ENCODE measurements at places on chromosomes 1 and 21. TPM values are rescaled to one million over a fixed set of nuclear protein-coding genes. Genes with fewer than 3 reads are reported as not detected.
A peak's percentile ranks its signal among the peaks of the same experiment; 100 is the strongest.

DNA sequence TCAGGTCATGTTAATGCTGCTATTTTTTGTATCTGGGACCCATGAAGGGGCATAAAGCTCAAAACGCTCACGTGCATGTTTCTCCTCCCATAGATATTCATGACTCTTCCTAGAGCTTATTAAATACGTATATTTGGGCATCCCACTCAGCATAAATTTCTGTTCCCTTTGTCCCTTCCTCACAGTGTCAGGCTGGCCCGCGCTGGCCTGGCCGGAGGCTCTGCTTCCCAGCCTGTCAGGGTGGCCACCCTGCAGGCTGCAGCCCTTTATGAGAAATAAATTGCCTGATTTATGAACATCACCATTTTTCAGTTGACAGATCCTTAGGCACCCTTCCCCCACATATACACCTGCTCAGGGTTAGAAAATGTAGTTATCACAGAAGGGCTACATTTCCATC lies 44.0 kb upstream of the NTPCR start:
- H3K27ac ChIP-seq: no peak overlapping the region
- no peak for DNase-seq
- no peak overlapping the region for H3K4me3 ChIP-seq
- H3K27me3 ChIP-seq: no peaks in the 10 kb centered on the region

- DNase-seq: no peak
- H3K4me3 ChIP-seq: no peak overlapping the region
- no peak overlapping the region for H3K27ac ChIP-seq
These were observed 89.0 kb downstream of the LIPI start for GRCh38 chr21:14121719-14122118.

DNA sequence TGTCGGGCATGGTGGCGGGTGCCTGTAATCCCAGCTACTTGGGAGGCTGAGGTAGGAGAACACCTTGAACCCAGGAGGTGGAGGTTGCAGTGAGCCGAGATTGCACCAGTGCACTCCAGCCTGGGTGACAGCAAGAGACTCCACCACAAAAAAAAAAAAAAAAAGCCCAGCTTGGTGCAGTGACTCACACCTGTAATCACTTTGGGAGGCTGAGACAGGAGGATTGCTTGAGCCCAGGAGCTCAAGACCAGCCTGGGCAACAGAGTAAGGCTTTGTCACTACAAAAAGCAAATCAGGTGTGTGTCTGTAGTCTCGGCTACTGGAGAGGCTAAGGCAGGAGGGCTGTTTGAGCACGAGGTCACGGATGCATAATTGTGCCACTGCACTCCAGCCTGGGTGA lies 5.0 kb upstream of the H6PD start:
- H3K27ac ChIP-seq: no peak overlapping the region
- H3K4me1 ChIP-seq: peaks cover 12% of the 10 kb centered on the region
- DNase-seq: no peak
- H3K36me3 ChIP-seq: no peaks in the 10 kb centered on the region
- no peaks in the 10 kb centered on the region for H3K27me3 ChIP-seq

GRCh38 chr1:15803380-15803779 lies 4.1 kb downstream of the UQCRHL start:
- H3K27ac ChIP-seq: no peak overlapping the region
- peaks cover 34% of the 10 kb centered on the region for H3K4me1 ChIP-seq
- H3K4me3 ChIP-seq: no peak overlapping the region
- no peaks in the 10 kb centered on the region for H3K36me3 ChIP-seq
- H3K27me3 ChIP-seq: no peaks in the 10 kb centered on the region
- no peak for DNase-seq

DNA sequence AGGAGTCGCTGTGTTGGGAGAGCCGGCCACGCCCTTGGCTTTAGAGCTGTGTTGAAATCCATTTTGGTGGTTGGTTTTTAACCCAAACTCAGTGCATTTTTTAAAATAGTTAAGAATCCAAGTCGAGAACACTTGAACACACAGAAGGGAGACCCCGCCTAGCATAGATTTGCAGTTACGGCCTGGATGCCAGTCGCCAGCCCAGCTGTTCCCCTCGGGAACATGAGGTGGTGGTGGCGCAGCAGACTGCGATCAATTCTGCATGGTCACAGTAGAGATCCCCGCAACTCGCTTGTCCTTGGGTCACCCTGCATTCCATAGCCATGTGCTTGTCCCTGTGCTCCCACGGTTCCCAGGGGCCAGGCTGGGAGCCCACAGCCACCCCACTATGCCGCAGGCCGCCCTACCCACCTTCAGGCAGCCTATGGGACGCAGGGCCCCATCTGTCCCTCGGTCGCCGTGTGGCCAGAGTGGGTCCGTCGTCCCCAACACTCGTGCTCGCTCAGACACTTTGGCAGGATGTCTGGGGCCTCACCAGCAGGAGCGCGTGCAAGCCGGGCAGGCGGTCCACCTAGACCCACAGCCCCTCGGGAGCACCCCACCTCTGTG lies 4.7 kb downstream of the C1orf35 start:
- H3K27me3 ChIP-seq: no peaks in the 10 kb centered on the region
- H3K4me3 ChIP-seq: no peak overlapping the region
- no peaks in the 10 kb centered on the region for H3K4me1 ChIP-seq
- DNase-seq: no peak
- H3K27ac ChIP-seq: no peak overlapping the region
- peaks cover 70% of the 10 kb centered on the region for H3K36me3 ChIP-seq

GRCh38 chr1:166629946-166630345 lies 209.3 kb upstream of the POGK start:
- no peak overlapping the region for H3K4me3 ChIP-seq
- no peaks in the 10 kb centered on the region for H3K36me3 ChIP-seq
- no peak for DNase-seq
- H3K4me1 ChIP-seq: no peaks in the 10 kb centered on the region

- no peaks in the 10 kb centered on the region for H3K36me3 ChIP-seq
- H3K4me1 ChIP-seq: no peaks in the 10 kb centered on the region
- H3K4me3 ChIP-seq: peak overlapping the region; percentile 85
These were observed 1.5 kb downstream of the AK4 start for GRCh38 chr1:65149351-65150107.

GRCh38 chr1:212970085-212970484 lies 19.7 kb downstream of the VASH2 start:
- peak overlapping the region; percentile 97 for H3K27ac ChIP-seq
- H3K27me3 ChIP-seq: no peaks in the 10 kb centered on the region
- H3K4me3 ChIP-seq: no peak overlapping the region

DNA sequence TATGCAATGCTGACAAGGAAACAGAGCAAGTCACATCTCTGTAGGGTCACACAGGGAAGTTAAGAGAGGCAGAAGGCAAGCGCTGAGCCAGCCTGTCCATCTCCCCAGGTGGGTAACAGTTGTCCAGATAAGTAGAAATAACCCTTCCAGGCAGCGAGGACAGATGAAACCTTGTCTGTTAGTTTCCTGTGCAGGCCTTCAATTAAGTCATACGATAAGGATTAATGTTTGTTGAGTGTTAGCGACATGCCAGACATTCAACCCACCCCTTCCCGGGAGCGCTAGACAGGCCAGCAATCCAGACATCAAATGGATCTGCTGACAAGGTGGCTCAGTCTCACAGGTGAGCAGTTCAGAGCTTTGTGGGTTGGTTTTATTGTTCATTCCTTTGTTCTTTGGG lies 221.5 kb upstream of the FMN2 start:
- no peaks in the 10 kb centered on the region for H3K36me3 ChIP-seq
- no peaks in the 10 kb centered on the region for H3K27me3 ChIP-seq
- no peak for DNase-seq
- no peak overlapping the region for H3K27ac ChIP-seq
- no peak overlapping the region for H3K4me3 ChIP-seq
- no peaks in the 10 kb centered on the region for H3K4me1 ChIP-seq

DNA sequence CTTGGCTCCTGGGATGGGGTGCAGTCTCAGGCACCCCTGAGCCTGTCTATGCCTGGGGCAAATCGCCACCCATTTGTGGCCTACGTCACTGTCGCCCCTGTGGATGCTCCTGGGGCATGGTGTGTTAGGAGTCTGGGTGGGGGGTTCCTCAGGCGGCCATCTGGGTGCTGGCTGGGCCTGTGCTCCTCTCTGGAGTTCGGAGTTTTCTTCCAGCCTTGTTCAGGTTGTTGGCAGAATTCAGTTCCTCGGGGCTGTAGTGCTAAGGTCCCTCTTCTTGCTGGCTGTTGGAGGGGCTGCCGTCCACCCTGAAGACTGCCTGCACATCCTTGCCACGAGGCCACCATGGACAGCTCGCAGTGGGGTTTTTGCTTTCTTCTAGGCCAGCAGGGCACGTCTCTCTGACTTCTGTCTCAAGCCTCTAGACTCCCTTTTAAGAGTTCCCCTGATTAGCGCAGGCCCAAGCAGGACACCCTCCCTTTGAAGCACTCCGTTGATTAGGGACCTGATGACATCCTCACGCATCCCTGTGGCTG lies 86.7 kb upstream of the C1orf174 start:
- no peak overlapping the region for H3K27ac ChIP-seq
- H3K4me1 ChIP-seq: no peaks in the 10 kb centered on the region
- H3K36me3 ChIP-seq: no peaks in the 10 kb centered on the region
- no peak overlapping the region for H3K4me3 ChIP-seq

DNA sequence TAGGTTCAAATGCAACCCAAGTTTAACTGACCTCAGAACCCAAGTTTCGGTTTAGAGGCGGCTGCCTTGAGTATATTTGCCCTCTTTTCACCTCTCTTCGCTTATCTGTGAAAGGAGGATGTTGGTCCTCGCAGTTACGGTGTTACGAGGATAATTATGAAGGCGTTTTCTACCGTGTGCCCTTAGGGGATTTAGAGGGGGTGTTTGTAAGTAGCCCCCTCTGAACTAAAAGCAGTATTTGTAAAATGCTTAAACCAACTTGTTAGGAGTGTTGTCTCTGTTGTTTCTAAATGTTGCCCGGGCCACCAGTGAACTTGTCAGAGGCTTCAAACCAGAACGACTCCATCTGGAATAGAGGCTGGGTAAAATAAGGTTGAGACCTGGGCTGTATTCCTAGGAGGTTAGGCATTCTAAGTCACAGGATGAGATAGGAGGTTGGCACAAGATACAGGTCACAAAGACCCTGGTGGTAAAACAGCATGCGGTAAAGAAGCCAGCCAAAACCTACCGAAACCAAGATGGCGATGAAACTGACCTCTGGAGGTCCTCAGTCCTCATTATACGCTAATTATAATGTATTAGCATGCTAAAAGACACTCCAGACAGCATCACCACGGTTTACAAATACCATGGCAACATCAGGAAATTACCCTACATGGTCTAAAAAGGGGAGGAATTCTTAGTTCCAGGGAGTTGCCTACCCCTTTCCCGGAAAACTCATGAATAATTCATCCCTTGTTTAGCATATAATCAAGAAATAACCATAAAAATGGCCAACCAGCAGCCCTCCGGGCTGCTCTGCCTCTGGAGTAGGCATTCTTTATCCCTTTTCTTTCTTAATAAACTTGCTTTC lies 1.0 kb upstream of the PSRC1 start:
- H3K27ac ChIP-seq: peak overlapping the region; percentile 77
- H3K27me3 ChIP-seq: no peaks in the 10 kb centered on the region

GRCh38 chr1:60697204-60697994 lies 385.0 kb upstream of the NFIA start:
- no peak overlapping the region for H3K4me3 ChIP-seq
- no peaks in the 10 kb centered on the region for H3K36me3 ChIP-seq
- DNase-seq: peak; percentile 7
- no peaks in the 10 kb centered on the region for H3K27me3 ChIP-seq

DNA sequence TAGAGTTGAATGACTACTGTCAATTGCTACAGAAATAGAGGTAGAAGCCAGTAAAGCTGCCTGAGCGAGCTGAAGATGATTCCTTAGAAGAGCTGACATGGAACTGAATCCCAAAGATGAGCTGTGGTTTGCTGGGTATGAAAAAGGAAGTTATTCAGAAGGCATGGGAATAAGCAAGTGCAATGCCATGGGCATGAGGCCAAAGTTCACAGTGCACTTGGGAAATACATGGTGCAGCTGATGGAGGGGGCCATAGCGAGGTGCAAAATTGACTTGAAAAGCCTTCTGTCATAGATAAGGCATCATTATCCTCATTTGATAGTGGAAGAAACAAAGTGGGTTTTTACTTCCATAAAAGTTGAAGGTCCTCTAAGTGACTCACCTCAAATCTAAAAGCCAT lies 88.6 kb downstream of the NEK7 start:
- no peak overlapping the region for H3K4me3 ChIP-seq
- no peaks in the 10 kb centered on the region for H3K27me3 ChIP-seq
- no peak for DNase-seq
- H3K27ac ChIP-seq: no peak overlapping the region

DNA sequence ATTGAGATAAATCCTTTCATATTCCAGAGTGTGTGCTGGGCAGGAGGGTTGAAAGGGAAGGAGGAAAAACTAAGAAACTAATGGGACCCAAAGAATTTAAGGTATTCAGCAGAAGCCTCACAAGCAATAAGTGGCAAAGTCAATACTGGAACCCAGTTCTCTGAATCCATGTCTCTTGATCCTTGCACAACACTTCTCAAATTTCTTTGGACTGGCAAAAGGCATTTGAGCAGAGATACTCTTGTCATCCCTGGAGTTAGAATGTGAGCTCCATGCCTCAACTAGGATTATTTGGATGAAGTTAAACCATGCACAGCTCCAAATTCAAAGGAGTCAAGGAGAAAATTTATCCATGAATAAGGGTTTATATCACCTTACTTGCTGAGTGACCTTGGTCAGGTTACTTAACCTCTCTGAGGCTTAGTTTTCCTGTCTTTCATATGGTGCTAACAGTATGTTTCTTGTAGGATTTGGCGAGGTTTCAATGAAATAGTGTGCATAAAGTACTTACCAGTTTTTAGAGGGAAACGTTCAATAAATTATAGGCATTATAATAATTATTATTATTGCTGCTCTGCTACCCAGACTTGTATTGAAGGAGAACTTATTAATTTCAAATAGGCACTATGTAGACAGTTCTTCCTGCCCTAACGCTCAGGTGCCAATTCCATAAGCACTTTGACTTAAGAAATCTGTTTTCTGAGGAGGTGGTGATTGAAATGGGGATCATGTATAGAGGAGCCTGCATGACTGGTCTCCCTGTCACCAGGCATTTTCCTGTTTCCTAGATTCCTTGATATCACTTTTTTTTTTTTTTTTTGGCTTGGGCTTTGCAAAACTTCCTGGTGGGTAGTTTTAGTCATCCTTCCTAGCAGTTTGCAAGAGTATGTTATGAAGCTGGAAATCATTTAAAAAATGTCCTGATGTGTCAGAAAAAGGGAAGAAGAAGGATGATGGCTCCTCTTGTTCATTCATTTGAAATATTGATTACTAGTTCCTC lies 125.0 kb upstream of the JUN start:
- H3K27ac ChIP-seq: no peak overlapping the region
- H3K36me3 ChIP-seq: no peaks in the 10 kb centered on the region
- no peak for DNase-seq
- H3K4me1 ChIP-seq: peaks cover 15% of the 10 kb centered on the region

- no peak for DNase-seq
- no peak overlapping the region for H3K27ac ChIP-seq
- no peaks in the 10 kb centered on the region for H3K36me3 ChIP-seq
- no peaks in the 10 kb centered on the region for H3K27me3 ChIP-seq
- H3K4me1 ChIP-seq: no peaks in the 10 kb centered on the region
These were observed 66.9 kb upstream of the APOBEC4 start for GRCh38 chr1:183720028-183720427.

GRCh38 chr1:20555025-20555757 lies 2.8 kb downstream of the FAM43B start:
- H3K4me3 ChIP-seq: no peak overlapping the region
- no peak for DNase-seq
- H3K4me1 ChIP-seq: no peaks in the 10 kb centered on the region
- peaks cover 3% of the 10 kb centered on the region for H3K27me3 ChIP-seq
- no peaks in the 10 kb centered on the region for H3K36me3 ChIP-seq
- H3K27ac ChIP-seq: no peak overlapping the region

ACTN2 gene
- 2.0 TPM for total RNA-seq

TOMM20 gene
- total RNA-seq: 157 TPM

TNNI3K gene
- not detected for total RNA-seq

ST6GALNAC3 gene
- total RNA-seq: 6.4 TPM

AGO1 gene
- total RNA-seq: 35.1 TPM

SLC35F3 gene
- not detected for total RNA-seq

MTARC2 gene
- total RNA-seq: 5.4 TPM

ADAMTS1 gene
- total RNA-seq: 188 TPM

KRTAP13-3 gene
- total RNA-seq: not detected

ELAPOR1 gene
- not detected for total RNA-seq

CFAP126 gene
- total RNA-seq: not detected

ZNF281 gene
- 20.0 TPM for total RNA-seq

All from SJCRH30 (cell line).